ENCODE measurements at places on chromosomes 1 and 21.

DNA sequence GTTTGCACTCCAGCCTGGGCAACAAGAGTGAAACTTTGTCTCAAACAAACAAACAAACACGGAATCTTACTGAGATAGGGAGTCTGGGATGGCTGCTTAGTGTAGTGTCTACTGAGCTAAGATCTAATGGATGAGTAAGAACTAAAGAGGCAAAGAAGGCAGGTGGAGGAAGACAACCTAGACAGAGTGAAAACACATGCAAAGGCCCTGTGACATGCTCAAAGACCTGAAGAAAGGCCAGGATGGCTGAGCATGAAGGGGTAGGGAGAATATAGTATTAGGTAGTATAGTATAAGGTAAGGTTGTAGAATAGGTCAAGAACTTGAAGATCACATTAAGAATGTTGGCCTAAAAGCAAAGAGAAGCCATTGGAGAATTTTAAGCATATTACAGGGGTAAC, 49.1 kb downstream of the MAP3K7CL start:
- DNase-seq: no peak

GRCh38 chr1:240619906-240620621, 8.1 kb upstream of the GREM2 start:
- DNase-seq: peak; percentile 95

DNA sequence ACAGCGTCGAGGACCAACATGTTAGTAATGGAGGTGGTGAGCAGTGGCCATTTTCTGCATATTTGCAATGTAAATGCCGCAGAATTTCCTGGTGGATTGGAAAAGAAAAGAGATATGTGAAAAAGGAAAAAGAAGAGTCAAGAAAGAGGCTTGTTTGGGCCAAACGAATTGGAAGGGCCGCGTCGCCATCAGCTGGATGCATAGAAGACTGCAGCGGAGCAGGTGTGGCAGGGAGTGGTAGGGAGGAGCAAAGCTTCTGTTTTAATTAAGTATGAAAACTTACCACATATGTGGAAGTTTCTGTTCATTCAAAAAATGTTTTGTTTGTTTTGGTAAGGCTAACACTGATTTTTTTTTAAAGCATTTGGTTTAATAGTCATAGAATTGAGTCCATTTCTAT, 690.7 kb downstream of the NCAM2 start:
- DNase-seq: peak; percentile 25

DNA sequence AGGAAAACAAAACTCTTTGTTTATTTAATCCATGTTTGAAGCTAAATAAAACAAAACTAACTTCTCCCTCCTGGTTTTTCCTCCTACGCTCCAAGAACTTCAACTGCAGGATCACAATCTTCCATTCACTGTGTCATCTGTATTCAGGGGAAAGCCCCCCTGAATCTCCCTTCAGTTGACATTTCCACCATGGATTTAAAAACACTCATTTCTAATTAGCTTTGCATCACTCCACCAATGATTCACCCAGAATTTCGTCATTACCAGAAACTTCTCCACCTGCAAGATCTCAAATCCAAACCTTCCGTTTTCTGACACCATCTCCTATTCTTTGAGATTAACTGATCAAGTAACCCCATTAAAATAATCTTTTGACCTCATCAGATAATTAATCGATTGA, 10.9 kb upstream of the RGS5 start:
- no peak for DNase-seq

GRCh38 chr1:171983584-171983983, 142.3 kb downstream of the DNM3 start:
- DNase-seq: no peak

GRCh38 chr1:198778049-198778448, 139.2 kb downstream of the PTPRC start:
- no peak for DNase-seq

DNA sequence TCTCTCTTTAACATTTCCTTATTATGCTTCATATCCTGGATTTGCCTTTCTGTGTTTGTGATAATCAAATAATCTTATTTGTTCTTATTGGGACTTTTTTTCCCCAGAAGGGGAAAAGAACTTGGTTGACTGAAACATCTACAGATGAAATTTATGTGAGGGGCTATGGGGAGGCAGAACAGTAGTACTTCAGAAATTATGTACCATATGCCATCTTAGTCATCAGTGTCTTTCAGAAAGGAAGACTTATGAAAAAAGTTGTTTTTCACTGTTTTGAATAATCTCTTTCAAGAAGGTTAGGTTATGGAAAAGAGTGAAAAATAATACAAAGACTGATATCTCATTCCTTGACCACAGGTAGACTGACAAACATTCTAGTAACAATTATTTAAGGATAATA, 30.2 kb upstream of the TRAF5 start:
- no peak for DNase-seq

DNA sequence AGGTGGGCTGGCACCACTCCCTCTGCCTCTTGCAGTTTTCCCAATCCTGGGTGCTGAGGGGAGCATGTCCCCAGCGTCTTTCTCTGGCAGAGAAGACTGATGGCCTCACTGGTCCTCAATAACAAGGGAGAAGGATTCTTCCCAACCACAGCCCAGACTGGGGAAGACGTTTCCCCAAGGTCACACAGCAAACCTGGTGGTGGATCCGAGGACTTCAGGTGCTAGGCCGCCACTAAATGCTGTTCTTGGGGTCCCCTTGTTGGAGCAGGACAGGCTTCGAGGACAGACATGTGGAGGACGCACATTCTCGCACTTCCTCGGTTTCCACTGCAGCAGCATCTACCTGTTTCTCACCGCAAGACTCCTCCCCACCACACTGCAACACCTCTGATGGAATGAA, 30.9 kb upstream of the PAX7 start:
- no peak for DNase-seq
